DMS153 (cell line): ENCODE measurements at places on chromosomes 1 and 21.
A peak's percentile ranks its signal among the peaks of the same experiment; 100 is the strongest.

DNA sequence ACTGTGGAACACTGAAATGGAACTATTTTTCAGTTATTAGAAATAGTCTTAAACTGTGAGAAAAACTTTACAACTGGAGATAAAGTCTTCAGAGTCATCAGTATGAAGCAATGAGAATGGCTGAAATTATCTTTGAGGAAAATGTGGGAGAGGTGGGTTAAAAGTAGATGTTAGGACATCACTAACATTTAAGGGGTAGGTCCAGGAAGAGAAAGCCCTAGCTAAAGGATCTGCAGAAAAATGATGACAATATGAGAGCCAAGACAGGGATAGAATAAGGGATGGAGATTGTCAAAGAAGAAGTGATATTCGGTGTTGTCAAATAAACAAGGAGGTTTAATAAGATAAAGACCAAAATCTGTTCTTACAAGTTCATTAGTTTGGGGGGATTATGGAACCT is 123.3 kb upstream of the GPR52 start:
- DNase-seq = no peak

DNA sequence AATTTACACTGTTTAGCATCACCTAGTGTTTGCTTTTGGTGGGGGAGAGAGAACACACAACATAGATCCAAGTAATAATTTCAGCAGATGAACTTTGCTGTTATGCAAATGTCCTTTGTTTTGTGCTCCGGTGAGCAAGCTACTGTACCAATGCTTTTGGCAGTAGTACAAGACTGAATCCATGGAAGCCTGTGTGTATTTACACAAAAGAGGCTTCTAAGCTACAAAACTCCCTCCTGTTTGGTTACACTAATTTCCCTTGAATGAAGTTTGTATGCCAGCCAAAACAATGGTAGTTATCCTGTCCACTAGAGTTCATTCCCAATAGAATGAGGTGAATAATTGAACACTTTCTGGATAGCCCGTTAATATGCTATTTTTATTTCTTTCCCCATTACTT is 320.5 kb downstream of the KCTD3 start:
- peak; percentile 92 for DNase-seq

GRCh38 chr1:6723621-6724428 is 22.2 kb upstream of the DNAJC11 start:
- DNase-seq = no peak

- DNase-seq = no peak
Observed at GRCh38 chr1:43309405-43310025, 8.7 kb downstream of the TIE1 start.

GRCh38 chr1:40155135-40155534 is 6.1 kb upstream of the RLF start:
- DNase-seq = no peak

DNA sequence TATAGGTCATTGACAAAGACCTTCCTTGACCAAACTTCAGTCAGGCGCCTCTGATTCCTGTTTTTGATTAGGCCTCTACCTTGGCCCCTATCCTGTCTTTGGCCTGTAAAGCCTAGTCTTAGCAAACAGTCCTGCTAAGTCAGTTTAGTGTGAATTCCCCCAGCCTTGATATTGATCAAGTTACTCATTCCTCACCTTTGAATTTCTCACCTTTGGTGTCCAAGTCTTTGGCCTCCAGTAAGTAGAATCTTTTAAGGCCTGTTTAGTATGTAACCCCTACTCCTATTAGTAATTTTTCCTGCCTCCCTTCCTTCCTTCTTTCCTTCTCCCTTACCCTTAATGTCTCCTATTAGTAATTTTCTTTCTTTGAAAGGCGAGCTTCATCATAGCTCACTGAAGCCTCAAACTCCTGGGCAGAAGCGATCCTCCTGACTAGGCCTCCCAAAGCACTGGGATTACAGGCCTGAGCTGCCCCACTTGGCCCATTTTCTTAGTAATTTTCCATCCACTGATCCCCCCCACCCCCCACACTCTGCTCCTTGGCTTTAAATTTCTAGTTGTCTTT is 13.0 kb upstream of the ZNF692 start:
- DNase-seq = no peak

- no peak for DNase-seq
Observed at GRCh38 chr21:34691390-34692032, 22.7 kb downstream of the CLIC6 start.

DNA sequence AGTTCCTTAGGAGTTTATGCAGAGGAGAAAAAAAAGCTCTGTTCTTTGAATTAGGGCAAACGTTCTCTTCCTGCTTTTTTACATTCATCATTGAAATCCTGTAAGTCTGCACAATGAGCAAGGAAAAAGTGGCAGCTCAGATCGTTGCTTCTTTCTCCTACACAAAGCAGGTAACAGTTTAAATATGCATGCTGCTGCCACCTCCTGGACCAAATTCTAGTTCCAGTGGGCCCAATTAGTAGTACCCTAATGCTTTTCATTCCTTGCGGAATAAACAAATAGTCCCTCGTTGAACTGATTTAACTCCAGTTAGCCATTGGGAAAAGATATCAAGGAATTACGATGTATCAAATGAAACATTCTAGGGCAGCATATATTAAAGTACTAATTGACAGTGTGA is 20.1 kb downstream of the YTHDF2 start:
- DNase-seq = no peak

DNA sequence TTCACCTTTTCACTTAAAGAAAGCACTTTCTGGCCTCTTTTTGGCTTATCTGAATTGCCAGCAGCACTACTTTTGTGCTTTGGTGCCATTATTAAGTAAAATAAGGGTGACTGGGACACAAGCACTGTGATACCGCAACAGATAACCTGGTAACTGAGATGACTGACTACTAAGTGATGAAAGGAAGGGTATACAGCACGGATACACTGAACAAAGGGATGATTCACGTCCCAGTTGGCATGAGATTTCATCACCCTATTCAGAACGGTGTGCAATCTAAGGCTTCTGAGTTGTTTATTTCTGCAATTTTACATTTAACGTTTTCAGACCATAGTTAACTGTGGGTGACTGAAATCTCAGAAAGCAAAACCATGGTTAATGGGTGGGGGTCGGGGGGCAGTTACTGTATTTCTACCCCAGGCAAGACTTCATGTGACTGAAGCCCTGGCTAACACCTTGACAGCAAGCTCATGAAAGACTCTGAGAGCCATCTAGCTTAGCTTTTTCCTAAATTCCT is 102.8 kb downstream of the CLIC6 start:
- no peak for DNase-seq

- peak; percentile 46 for DNase-seq
Observed at GRCh38 chr1:42035205-42035829, 116.6 kb upstream of the HIVEP3 start.

GRCh38 chr21:31798842-31799704 is 67.2 kb upstream of the SCAF4 start:
- DNase-seq = peak; percentile 33

DNA sequence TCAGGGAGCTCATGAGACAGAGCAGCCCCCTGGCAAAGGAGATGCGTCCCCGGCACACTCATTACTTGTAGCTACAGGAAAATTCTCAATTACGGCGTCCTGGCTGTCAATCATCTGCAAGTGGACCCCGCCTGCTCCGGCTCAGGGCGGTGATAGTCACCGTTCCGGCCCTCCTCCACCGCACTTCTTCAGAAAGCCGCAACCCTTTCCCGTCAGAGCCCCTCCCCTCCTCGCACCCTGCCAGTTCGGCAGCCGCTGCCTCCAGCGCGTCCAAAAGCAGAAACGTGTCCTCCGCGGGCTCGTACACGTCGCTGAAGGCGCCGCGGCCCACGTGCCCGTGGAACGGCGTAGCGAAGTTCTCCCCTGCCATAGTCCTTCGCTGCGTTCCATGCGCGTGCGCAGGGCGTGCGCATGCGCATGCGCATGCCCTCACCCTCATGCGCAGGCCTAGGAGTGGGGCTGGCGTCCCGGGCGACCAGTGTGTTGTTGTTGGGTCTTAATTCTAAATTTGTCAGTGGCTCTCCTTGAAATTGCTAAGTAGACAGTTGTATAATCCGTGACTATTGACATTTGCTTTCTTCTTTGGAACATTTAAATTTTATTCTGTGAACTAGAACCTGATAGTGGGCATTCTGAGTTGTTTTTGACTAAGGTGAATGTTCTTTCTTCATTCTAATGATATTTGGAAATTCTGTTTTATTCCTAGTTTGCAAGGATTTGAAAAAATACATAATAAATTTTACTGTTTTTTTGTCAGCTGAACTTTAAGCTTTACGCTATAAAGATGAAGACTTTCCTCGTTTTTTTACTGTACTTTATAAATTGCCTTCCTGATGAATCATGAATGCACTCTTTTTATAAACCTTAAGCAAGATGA is 107.5 kb downstream of the LTN1 start:
- peak; percentile 74 for DNase-seq

DNA sequence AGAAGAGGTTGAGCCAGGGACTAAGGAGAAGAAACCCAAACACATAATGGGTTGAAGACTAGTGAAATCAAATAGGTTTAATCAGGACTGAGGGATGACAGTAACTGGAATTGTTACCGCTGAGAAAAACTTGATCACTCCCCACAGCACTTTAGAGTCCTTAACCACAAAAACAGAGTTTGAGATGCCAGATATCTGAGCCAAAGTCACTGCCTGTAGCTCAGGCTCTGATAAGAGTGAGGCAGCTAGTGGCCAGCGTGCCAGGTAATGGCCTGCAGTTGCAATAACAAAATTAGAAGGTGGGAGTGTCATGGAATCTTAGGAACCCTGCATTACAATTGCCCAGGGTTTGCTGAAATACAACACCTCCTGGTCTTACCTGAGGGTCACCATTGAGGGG is 48.0 kb downstream of the PRKAB2 start:
- DNase-seq = no peak

- no peak for DNase-seq
Observed at GRCh38 chr1:41953291-41953690, 34.6 kb upstream of the HIVEP3 start.

- no peak for DNase-seq
Observed at GRCh38 chr1:116157096-116157495, 45.9 kb downstream of the MAB21L3 start.

- DNase-seq = no peak
Observed at GRCh38 chr1:119838236-119838635, 27.0 kb upstream of the REG4 start.
